ENCODE measurements at places on chromosomes 7 and 10. TPM values are rescaled to one million over a fixed set of nuclear protein-coding genes. Genes with fewer than 3 reads are reported as not detected.
A peak's percentile ranks its signal among the peaks of the same experiment; 100 is the strongest.

DNA sequence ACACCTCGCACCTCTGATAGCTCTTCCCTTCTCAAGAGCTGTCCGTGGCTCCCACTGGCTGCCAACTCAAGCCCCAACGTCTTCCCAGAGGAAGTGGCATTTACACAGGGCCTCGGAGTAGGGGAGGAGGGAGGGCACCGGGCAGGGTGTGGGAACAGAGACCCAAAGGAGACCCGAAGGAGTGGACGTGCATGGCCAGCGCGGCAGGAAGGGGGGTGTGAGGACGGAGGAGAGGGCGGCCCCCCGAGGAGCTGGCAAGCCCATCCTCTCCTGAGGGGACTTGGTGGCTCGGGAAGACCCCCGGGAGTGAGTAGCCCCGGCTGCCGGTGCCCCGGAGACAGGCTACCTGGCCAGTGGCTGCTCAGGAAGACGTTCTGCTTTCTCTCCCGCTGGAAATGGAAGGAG lies 85.9 kb downstream of the FOXL3 start:
- DNase-seq, result no peak

Gene SLC13A1
- total RNA-seq, result not detected

DNA sequence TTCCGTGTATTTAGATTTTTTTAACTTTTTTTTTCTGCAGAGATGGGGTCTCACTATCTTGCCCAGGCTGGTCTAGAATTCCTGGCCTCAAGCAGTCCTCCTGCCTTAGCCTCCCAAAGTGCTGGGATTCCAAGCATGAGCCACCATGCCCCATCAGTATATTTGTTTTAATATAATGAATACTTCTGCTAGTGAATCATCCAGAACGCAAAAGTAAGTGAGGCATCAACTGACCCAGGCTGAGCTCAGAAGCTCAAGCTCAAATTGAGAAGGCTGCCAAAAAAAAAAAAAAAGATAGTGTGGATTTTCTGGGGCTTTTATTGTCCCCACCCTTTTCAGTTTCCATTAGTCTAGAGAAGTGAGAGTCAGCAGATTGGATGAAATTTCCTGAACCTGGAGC lies 39.0 kb upstream of the TECTB start:
- no peak for DNase-seq

GRCh38 chr7:63027075-63027474 lies 971.6 kb upstream of the ZNF722 start:
- DNase-seq, result no peak

Gene EPO
- total RNA-seq, result not detected

Gene TUBAL3
- total RNA-seq, result 0.73 TPM

GRCh38 chr7:24724451-24725190 lies 32.6 kb downstream of the GSDME start:
- no peak for DNase-seq

DNA sequence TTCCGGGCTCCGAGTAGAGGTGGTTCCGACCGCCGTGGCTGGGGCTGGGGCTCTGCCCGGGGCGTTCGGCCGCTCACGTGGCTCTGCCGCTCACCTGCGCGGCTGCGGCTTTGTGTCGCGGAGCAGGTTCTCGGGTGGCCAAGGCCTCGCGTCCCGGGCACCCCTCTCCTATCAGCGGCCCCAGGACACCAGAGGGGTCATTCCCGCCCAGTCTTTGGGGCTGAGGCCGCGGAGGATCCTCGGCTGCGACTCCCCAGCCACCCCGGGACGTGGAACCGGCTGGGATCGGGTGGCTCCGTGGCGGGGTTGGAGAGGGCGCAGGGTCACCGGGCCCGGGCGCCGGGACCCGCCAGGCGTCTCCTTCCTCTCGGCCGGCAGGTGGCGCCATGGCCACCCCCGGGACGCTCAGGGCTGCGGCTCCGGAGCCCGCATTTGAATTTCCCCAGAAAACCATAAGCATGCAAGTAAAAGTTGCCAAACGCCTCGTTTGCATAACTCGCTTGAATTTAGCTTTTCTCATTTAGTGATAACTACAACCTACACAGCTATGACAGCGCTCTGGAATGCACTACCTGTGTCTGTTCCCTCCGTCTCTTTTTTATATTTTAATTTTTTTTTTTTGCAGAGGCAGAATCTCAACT lies 1.2 kb downstream of the COL26A1 start:
- DNase-seq, result peak; percentile 42

DNA sequence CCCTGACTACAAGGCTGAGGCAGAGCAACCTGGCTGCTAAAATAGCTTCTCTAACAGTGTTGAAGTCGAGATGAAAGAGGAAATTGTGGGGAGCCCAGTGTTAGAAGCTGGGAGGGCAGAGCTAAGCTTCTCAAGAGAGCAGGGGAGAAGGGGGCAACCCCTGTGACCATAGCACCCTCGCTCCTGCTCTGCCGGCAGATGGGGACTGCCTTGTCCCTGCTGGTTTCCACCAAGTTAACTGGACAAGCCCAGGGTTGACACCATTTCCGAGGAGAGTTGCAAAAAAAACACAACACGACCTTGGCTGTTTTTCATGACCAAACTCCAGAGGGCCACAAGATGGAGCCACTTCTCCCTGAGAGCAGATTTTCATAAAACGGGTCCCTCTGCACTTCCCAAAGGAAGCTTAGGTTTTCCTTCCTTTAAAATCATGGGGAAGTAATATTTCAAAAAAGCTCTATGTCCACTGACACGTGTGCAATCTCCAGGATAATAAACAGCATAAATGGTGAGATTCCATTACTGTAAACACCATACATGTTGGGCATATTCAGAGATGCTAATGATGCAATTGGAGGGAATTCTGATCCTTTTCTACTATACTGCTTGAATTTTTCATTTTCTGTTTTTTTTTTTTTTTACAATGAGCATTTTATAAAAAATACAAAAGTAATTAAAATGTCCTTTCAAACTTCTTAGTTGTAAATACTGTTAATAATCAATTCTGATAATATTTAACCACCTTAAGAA lies 140.4 kb downstream of the PIP4K2A start:
- DNase-seq, result peak; percentile 16

- DNase-seq, result peak; percentile 32
Measured at GRCh38 chr10:60735244-60735643, 43.0 kb upstream of the CDK1 start.

Gene HOXA10
- 4.3 TPM for total RNA-seq

DNA sequence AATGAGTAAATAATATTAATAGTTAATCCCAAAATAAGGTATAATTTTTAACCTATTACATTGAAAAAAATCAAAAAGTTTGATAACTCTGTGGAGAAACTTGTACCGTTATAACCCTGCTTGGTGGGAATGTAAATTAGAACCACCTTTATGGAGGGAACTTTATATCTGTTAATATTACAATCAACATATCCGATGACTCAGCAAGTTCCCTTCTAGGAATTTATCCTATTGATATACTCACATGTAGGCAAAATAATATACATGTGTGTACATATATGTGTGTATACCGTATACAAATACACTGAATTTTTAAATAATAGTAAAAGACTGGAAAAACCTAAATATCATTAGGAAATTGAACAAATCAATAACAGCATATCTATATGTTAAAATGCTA lies 54.7 kb downstream of the PANK1 start:
- no peak for DNase-seq

- DNase-seq, result peak; percentile 87
Measured at GRCh38 chr7:26155531-26156375, 3.8 kb downstream of the NFE2L3 start.

- DNase-seq, result peak; percentile 18
Measured at GRCh38 chr10:52729271-52730104, 43.1 kb downstream of the MBL2 start.

- no peak for DNase-seq
Measured at GRCh38 chr7:44497155-44498027, 6.9 kb upstream of the NUDCD3 start.

GRCh38 chr7:12131122-12131521 lies 80.0 kb upstream of the TMEM106B start:
- DNase-seq, result no peak

DNA sequence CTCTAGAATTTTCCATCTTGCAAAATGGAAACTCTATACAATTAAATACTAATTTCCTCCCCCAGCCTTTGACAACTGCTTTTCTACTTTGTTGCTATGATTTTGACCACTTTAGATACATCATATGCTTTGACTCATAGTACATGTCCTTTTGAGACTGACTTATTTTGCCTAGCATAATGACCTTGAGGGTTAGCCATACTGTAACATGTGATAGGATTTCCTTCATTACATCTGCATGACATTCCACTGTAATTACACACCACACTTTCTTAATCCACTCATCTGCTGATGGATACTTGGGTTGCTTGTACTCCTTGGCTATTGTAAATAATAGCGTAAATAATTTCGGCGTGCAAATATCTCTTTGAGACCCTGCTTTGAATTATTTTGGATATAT lies 127.7 kb downstream of the JAZF1 start:
- DNase-seq, result peak; percentile 54

GRCh38 chr7:121608785-121609184 lies 212.7 kb upstream of the FAM3C start:
- DNase-seq, result no peak

- no peak for DNase-seq
Measured at GRCh38 chr7:81776948-81777630, 7.2 kb upstream of the HGF start.

Gene ZYX
- 68.3 TPM for total RNA-seq

- no peak for DNase-seq
Measured at GRCh38 chr10:86359111-86359510, 7.5 kb downstream of the GRID1 start.

DNA sequence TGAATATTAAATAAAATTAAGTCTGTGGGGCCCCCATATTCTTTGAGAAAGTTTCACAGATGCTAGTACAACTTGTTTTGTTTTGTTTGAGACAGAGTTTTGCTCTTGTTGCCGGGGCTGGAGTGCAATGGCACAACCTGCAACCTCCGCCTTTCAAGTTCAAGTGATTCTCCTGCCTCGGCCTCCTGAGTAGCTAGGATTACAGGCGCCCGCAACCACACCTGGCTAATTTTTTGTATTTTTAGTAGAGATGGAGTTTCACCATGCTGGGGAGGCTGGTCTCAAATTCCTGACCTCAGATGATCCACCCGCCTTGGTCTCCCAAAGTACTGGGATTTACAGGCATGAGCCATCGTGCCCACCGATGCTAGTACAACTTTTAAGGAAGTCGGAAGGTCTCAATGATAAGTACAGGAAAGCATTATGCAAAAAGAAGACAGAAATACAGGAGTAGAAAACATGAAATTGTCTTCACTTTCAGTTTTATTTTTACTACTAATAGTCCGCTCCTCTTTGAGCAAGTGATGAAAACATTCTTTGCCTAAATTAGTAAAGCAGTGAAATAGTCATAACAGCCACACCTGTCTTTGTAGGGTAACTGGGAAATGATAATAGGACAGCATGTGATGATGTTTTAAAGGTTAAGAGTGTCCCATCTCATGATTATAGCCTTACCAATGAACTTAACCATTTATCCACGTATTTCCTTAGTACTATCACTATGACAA lies 147.5 kb downstream of the SEMA3D start:
- DNase-seq, result no peak

- DNase-seq, result peak; percentile 32
Measured at GRCh38 chr7:142603870-142604448, 145.3 kb upstream of the PRSS1 start.

Gene FXYD4
- total RNA-seq, result not detected

DNA sequence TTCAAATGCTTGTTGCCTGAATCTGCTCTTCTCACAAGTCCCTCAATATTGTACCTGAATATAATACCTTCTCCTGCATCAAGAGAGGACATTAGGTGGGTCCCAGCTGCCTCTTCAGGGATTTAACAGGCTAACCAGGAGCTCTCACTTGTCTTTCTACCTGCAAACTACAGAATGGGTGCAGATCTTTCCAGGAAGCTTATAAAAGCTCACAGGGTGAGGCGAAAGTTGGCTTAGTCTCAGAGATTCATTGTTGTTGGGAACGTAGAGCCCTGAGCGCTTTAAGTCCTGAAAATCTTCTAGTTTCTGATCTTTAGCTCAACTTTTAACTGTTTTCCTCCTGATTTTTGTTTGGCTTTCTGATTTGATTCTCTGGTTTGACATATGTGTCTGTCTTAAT lies 25.0 kb downstream of the PLAU start:
- DNase-seq, result no peak

DNA sequence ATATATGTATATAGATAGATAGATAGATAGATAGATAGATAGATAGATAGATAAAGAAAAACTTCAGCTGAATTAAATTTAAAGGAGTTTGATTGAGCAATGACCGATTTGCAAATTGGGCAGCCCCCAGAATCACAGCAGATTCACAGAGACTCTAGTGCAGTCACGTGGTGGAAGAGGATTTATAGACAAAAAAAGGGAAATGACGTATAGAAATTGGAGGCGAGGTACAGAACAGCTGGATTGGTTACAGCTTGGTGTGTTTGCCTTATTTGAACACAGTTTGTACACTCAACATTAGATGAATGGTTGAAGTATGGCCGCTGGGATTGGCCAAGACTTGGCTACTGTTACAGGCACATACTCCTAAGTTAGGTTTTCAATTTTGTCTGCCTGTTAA lies 8.2 kb upstream of the PODXL start:
- no peak for DNase-seq

Gene SLF2
- total RNA-seq, result 28.3 TPM

GRCh38 chr10:10477844-10478243 lies 539.8 kb upstream of the CELF2 start:
- no peak for DNase-seq

Gene DCLRE1A
- 6.5 TPM for total RNA-seq

Gene CPED1
- total RNA-seq, result 2.0 TPM

GRCh38 chr10:31288962-31289361 lies 30.1 kb upstream of the ZEB1 start:
- DNase-seq, result no peak

DNA sequence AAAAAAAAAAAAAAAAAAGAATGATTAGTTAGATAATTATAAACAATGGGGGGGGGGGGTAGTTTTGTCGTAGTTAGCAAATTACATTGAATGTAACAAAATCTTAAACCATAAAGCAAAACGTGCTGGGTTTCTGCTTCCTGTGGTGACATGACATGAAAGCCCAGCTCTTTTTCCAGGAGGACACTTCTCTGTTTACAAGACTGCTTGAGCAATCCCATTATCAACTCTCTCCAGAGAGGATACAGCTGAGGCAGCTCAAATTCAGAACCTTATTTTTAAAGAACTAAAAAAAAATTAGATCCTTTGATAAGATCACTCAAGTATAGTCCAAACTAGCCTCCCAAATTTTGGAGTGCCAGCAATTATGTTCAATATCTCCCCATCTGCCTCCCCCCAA lies 58.6 kb downstream of the ADRB1 start:
- DNase-seq, result no peak

Gene TDRD1
- 0.17 TPM for total RNA-seq
